ENCODE measurements at places on chromosomes 2 and 18. TPM values are rescaled to one million over a fixed set of nuclear protein-coding genes. Genes with fewer than 3 reads are reported as not detected.

DNA sequence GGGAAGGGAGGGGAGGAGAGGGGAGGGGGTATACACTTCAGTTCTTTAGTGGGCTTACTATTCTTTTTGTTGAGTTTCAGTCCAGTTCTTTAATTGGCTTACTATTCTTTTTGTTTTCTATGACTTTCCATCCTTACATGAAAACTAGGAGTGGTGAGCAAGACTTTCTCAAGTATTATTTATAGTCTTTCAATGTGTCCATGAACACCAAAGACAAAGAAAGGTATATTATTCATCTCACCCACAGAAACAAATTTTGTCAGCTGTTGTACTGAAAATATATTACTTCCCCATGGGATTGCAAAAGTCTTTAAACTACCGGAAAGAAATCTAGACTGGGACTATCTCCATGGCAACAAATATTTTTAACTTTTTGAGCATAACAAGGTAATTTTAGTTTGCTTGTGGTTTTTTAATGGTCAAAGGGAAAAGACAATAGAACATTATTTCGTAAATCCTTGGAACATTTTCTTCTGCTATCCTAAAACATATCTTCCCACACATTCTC lies 17.6 kb downstream of the ADAM17 start:
- DNase-seq: no peak
- H3K27me3 ChIP-seq: no peaks in the 10 kb centered on the region
- H3K4me1 ChIP-seq: peaks cover 4% of the 10 kb centered on the region
- no peak overlapping the region for H3K4me3 ChIP-seq
- peaks cover 9% of the 10 kb centered on the region for H3K36me3 ChIP-seq
- H3K27ac ChIP-seq: no peak overlapping the region

DNA sequence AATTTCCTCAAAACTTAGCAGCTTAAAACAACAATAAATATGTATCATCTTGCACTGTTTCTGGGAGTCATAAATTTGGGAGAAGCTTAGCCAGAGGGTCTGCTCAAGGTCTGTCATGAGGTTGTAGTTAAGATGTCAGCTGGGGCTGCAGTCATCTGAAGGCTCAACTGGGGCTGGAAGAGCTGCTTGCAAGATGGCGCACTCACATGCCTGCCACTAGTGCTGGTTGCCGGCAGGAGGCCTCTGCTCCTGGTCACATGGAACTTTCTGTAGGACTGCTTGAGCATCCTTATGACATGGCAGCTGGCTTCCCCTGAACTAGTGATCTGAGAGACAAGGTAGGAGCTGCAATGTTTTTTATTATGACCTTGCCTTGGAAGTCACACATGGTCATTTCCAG lies 215.5 kb upstream of the HAAO start:
- peak overlapping the region; percentile 21 for H3K27ac ChIP-seq
- H3K27me3 ChIP-seq: no peaks in the 10 kb centered on the region
- H3K4me1 ChIP-seq: peaks cover 26% of the 10 kb centered on the region
- H3K4me3 ChIP-seq: no peak overlapping the region
- DNase-seq: no peak

RBKS gene
- 0.86 TPM for total RNA-seq

- H3K4me3 ChIP-seq: no peak overlapping the region
- DNase-seq: no peak
- H3K36me3 ChIP-seq: no peaks in the 10 kb centered on the region
- no peak overlapping the region for H3K27ac ChIP-seq
- H3K27me3 ChIP-seq: no peaks in the 10 kb centered on the region
These were observed 546.8 kb upstream of the NETO1 start for GRCh38 chr18:73414598-73414997.

- no peaks in the 10 kb centered on the region for H3K36me3 ChIP-seq
- H3K27ac ChIP-seq: no peak overlapping the region
- peaks cover 5% of the 10 kb centered on the region for H3K4me1 ChIP-seq
These were observed 98.6 kb upstream of the KLF7 start for GRCh38 chr2:207264310-207264709.

DNA sequence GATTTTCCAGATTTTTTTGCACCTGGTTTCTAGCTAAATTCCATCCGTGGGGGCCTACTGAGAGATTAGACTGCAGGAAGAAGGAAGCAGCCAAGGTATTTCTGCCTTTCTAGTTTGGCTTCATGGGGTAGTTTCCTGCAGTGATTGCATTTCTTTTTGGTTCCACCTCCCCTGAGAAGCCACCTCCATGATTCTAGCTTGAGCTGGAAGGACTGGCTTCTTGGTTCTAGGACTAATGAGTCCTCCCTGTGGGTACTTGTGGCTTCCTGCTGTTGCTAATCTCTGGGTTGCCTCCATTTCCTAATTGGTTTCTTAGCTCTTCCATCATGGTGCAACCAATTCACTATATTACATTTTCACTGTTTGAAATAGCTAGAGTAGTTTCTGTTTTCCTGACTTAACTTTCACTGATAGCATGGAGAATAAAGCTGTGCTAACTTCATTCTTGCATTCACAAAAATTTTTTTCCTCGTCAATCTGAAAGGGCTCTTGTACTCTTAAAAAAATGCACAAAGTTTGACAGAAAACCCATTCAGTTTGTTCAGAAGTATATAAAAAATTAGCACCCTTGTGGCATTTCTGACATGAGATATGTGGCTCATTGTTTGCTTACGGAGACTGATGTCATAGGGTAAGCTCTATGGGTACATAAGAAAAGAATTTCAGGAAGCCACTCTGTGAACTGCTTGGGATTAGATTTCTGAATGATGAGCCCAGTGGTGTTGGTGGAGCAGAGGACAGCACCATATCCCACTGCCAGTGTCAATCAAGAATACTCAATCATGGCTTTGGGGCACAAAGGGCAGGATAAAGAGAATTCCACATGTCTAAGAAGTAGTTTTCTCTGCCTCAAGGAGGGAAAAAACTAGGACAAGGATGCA lies 242.8 kb upstream of the RBMS1 start:
- peaks cover 26% of the 10 kb centered on the region for H3K4me1 ChIP-seq
- peak overlapping the region; percentile 36 for H3K27ac ChIP-seq
- no peak for DNase-seq
- no peak overlapping the region for H3K4me3 ChIP-seq
- H3K36me3 ChIP-seq: no peaks in the 10 kb centered on the region
- no peaks in the 10 kb centered on the region for H3K27me3 ChIP-seq

MEP1B gene
- total RNA-seq: not detected

SIX3 gene
- total RNA-seq: not detected

GRCh38 chr2:106581328-106581727 lies 94.2 kb downstream of the CD8B2 start:
- no peak for DNase-seq
- no peak overlapping the region for H3K27ac ChIP-seq
- peaks cover 33% of the 10 kb centered on the region for H3K4me1 ChIP-seq
- H3K27me3 ChIP-seq: peaks cover 72% of the 10 kb centered on the region
- no peaks in the 10 kb centered on the region for H3K36me3 ChIP-seq

DNA sequence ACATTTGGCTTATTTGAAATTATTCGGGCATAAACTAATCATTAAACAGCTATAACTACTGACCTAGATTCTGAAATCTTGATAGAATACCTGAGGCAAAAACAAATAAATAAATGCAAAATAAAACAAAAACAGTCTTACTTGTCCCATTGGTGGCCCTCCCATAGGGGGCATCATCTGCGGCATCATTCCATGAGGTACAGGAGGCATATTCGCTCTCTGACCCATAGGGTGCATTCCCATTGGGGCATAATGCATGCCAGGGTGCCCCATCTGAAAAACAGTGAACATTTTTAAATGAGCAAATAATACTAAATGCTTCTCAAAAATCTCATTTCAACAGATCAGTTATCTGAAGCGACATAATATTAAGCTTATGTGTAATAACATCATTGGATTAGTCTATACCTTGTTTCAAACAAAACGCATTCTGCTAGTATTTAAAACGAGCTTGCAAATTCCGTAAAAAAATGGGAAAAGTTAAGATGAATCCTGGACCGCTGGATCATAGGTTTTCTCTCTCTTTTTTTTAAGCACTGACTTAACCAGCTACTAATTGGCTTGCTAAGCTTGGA lies 1.3 kb downstream of the PRPF40A start:
- H3K27ac ChIP-seq: peak overlapping the region; percentile 97
- DNase-seq: peak; percentile 23
- no peaks in the 10 kb centered on the region for H3K27me3 ChIP-seq
- peaks cover 15% of the 10 kb centered on the region for H3K36me3 ChIP-seq

- no peaks in the 10 kb centered on the region for H3K27me3 ChIP-seq
- no peak overlapping the region for H3K27ac ChIP-seq
- no peak for DNase-seq
These were observed 940.4 kb downstream of the ERBB4 start for GRCh38 chr2:211598238-211598637.

GRCh38 chr2:231037202-231037730 lies at the start of gene C2orf72:
Gene C2orf72 (plus strand): TSS chr2:231037523. CDS start chr2:231037566, 43 bp downstream.
- peaks cover 72% of the 10 kb centered on the region for H3K27me3 ChIP-seq
- no peaks in the 10 kb centered on the region for H3K36me3 ChIP-seq
- peak within 1 kb of the TSS; percentile 82 for H3K4me3 ChIP-seq
- DNase-seq: no peak
- H3K27ac ChIP-seq: no peak within 1 kb of the TSS

DNA sequence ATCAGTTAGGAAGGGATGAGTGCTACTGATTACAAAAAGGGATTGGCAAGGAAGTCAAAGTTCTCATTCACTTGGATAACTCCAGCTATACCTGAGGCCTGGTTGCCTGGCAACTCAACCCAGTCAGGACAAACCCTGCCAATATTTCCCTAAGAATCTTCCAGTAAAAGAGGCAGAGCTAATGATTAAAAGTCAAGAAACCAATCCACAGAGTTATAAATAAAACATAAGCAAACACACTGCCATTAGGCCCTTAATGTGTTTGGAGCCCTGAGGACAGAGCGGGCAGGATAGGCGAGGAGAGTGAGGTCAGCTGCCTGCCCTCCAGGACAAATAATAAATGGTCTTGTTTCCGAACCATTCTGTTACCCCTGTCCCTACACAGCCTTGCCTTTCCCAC lies 215.6 kb upstream of the NABP1 start:
- peak overlapping the region; percentile 5 for H3K27ac ChIP-seq
- no peak overlapping the region for H3K4me3 ChIP-seq
- DNase-seq: no peak

Data from neural crest cell (in vitro differentiated cells).